Stimulated activated CD8-positive, alpha-beta memory T cell treated with anti-CD3 and anti-CD28 coated beads, Interleukin-4, amount 100 ng/mL, for 48 hours (primary cell): ENCODE measurements at places on chromosomes 6 and 20.

DNA sequence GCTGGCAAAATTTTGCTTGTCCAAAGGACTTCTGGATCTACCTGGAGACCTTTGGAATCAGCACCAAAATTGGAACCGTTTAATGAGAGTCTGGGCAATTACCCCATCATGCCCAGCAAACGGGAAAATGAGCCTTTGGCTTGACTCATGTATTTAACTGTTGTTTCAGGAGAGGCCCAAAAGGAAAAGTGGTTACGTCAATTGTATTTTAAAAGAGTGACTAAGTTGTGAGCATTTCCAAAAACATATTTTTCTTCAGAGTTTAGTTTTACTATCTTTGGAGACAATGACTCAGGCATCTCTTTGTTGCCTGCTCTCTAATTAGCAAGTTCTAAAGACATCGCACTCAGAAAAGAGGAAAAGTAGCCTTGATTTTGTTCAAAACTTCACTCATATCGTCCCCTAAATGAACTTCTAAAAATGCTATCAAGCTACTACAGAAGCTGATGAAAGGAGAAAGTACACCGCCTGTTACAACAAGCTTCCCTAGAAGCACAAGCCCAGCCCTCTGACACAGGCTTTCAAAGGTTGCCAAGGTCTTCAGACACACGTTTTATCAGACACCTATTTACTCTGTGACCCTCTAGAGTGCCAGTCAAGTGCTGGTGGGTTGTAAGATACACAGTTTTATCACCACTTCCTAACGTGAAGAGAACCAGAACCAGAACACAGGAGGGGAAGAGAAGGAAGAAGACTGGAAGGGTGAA, 146.2 kb downstream of the TBX18 start:
- DNase-seq = no peak

- DNase-seq = no peak
Measured at GRCh38 chr6:2794171-2794730, 29.1 kb downstream of the WRNIP1 start.

GRCh38 chr20:49803418-49803817, 9.2 kb upstream of the SLC9A8 start:
- no peak for DNase-seq

DNA sequence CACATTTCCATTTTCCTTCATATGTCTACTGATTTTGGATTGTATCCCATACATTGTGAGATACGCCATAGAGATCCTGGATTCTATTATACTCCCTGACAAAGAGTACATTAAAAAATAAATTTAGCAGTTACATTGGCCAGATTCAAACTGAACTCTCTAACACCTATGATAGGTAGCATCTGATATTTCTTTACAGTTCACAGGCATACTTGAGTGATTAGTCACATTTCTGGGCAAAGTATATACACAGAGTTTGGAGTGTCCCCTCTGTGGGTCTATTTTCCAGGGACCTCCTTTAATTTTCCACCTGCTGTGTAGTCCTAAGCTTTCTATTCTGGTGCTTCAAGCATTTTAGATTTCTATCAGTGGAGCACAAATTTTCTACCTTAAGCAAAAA, 96.4 kb downstream of the TBC1D32 start:
- no peak for DNase-seq

DNA sequence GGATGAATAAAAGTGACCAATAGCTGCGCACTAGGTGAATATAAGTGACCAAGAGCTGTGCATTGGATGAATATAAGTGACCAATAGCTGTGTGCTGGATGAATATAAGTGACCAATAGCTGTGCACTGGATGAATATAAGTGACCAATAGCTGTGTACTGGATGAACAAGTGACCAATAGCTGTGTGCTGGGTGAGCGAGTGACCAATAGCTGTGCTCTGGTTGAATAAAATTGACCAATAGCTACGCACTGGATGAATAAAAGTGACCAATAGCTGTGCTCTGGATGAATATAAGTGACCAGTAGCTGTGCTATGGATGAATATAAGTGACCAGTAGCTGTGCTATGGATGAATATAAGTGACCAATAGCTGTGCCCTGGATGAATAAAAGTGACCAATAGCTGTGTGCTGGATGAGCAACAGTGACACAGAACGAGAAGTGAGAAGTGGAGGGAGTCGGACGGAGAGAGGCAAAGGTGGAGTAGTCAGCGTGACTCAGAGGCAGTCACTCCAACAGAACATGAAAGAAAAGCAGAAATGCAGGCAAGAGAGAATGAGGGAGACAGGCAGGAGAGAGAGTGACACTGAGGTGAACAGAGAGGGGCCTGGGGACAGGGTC, 38.5 kb downstream of the RBM38 start:
- no peak for DNase-seq

DNA sequence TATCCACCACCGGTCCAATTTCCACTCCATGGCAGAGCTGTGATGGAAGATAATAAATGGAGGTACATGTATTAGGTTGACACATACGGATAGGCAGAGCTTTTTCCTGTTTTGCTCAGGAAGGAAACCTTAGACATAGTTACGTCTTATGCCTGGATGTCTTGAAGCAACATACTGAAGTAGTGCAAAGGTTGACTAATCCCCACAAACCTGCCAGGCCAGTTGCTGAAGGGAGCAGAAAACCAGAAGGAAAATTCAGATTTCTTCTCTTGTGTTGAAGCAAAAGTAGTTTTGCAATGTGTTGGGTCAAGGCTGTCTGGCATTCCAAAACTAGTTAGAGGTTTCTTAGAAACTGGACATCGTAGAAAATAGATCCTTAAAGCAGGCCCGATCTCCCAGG, 68.7 kb downstream of the PHACTR1 start:
- DNase-seq = no peak

DNA sequence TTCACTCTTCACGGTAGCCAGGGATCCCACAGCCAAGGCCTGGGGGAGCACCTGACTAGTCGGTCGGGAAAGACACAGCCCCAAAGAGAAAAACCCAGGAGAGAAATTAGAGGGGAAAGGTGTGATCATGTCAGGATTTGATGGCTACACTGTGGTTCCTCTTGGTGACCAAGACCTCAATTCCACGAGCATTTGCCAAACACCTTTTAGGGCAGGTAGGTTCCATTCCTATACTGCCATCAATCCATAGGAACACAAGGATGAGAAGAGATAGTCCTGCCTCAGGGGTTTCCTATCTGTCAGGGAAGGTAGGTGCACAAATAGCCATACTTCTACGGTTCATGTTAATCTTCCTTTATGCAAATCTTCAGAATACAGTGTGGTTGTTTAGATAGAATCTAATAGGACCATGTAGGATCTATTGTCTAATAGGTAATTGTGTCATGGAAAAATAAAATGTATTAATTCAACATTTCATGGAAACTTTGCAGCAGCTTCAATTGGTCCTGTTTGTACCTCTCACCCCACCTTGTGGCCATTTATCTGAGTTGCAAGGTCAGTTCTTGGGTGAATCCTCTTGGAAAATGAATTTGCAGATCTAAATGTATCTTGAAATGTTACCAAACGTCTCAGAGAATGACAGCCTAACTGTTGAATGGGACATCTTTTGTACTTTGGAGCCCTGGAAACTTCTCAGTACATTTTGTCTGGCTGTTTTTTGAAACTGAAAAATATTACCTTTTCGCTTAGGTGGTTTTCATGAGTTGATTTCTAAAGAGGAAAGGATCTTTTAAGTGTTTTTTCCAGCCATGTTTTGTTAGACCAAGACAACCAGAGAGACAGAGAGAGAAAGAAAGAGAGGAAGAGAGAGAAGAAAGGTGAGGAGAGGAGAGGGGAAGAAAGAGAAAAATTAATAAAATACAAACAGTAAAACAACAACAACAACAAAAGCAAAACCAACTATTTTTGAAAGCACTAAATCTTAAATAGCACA, 33.7 kb upstream of the IYD start:
- peak; percentile 44 for DNase-seq

DNA sequence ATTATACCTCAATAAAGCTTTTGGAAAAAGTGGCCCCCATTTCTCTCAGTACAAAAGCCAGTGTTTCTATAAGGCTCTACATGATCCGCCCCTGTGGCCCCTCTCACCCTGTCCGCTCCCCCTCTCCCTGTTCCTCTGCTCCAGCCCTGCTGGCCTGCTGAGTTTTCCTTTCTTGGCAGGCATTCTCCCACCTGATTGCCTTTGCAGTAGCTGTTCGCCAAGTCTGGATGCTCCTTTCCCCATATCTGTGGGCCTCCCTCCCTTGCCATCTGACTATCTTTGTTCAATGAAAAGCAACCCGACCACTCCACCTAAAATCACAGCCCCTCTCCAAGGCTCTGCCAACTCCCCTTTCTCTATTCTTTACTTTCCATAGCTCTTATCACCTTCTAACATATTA, 33.2 kb downstream of the CDH22 start:
- DNase-seq = no peak

DNA sequence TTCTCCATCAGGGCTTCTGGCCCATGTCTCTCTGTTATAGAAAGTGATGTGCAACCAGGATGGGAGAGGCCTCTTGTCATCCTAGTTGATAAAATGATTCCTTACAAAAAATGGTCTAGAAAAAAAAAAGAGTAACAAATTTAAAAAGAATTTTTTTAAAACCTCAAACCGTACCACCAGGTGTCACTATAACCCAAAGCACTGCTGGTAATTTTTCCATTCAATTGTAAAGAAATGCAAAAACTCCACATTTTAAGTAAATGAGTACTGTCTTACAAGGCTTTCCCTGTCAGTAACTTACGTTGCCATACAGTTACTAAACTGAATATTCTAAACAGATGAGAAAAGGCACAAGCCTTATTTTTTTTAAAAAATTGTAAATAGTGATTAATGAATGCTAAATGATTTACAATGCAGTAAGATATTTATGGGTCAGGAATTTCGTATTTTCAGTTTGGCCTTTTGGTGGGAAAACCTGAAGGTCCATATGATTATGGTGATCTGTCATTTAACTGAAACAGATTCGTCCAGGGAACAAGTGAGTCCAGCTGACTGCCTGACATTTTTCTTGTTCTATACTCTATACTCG, 95.4 kb downstream of the OGFRL1 start:
- no peak for DNase-seq

- peak; percentile 28 for DNase-seq
Measured at GRCh38 chr6:162621246-162621645, 106.3 kb downstream of the PRKN start.

- DNase-seq = no peak
Measured at GRCh38 chr20:58407201-58407873, 18.3 kb downstream of the VAPB start.

DNA sequence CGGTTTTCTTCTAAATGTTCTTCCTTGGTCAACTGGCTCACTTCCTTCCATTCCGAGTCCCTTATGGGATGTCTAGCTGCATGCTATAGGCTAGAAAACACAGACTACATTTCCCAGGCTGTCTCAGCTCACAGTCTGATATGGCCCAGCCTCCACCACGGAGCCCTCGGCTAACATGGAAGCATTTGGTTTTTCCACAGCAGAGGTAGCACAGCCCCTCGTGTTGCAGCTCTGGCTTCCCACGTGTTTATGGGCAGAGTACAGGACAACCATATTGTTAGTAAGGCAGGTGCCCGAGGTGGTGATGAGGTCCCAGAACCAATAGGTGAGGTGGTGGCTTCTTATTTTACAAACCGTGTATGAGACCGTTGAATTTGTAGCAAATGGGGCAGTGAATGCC, 8.7 kb downstream of the GPLD1 start:
- no peak for DNase-seq

DNA sequence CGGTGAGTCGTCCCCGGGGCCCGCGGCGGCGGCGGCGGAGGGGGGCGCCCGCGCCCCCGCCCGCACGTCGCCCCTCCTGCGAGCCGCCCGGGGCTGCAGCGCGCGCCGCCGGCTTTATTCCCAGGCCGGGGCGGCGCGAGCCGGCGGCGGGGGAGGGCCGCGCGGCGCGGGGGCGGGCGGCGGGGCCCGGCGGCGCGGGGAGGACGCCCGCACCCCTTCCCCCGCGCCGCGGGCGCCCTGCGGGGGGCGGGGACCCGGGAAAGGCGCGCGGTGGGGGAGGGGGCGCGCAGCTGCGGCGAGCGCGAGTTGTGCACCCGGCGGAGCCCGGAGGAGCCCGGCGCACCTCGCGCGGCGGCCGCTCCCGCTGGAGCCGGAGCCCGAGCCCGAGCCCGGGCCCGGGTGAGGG, 646 bp downstream of the HMGA1 start:
- DNase-seq = no peak

GRCh38 chr6:100126790-100127484, 132.9 kb upstream of the MCHR2 start:
- DNase-seq = no peak

DNA sequence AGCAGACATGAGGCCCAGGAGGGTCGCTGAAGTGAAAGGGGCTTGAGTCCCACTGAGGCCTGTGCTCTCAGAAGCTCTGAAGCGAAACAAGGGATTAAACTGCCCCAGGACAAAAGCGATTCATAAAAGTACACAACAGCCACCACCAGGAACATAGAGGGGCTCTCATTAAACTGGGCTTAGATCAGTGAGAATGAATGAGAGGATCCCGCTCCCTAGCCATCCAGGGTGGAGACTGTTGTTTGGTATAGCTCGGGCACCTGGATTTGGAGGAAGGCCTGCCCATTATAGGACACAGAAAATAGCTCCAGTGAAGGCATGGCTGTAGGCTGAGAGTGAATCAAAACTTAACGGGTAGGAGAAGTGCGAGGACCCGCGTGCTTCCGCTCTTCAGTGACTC, 91.6 kb upstream of the TAB2 start:
- DNase-seq = no peak

GRCh38 chr6:52221302-52221701, 23.0 kb downstream of the IL17F start:
- peak; percentile 65 for DNase-seq

- DNase-seq = no peak
Measured at GRCh38 chr20:56955680-56956079, 310.8 kb downstream of the BMP7 start.

DNA sequence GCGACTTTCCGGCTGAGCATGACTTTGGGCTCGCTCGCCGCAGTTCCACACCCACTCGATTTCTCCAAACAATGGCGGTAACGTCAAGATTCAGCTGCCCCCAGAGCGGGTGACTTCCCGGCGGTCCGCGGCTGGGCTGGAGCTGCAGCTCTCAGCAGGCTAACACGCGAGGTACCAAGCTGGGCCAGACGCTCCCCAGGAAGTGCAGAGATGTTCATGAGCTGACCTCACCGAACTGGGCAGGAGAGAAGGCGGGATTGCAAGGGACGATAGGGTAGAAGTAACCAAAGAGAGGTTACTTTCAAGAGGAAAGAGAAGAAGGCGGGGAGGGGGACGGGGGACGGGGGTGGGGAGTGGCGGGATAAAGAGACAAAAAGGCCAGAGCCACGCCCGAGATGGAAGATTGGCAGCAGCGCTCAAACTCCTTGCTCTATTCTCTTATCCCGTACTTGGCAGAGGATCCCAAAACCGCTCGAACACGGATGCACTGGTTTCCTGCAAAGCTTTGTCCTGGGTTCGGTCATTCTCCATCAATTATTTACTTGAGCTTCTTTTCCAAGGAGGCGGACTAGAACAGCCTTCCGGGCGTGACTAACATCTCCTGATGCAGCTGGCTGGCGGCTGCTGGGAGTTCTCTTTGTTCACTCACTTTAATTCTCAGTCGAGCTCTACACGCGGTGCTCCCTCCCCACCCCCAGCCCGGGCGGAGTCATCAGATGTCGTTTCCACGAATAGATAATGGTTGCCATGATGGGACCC, at the start of gene MTCL3:
TSS of gene MTCL3 (minus strand) at position 626 of the 759 bp plus-strand sequence.
- peak; percentile 79 for DNase-seq

- DNase-seq = no peak
Measured at GRCh38 chr20:32780278-32780677, 18.1 kb downstream of the DNMT3B start.

GRCh38 chr20:37346236-37346534, 245 bp downstream of the SRC start:
- DNase-seq = no peak

- no peak for DNase-seq
Measured at GRCh38 chr6:297571-298232, 5.4 kb downstream of the DUSP22 start.
